ENCODE measurements at places on chromosomes 3 and 15.

GRCh38 chr15:48090115-48090514 lies 30.7 kb upstream of the SLC24A5 start:
- DNase-seq, result no peak

DNA sequence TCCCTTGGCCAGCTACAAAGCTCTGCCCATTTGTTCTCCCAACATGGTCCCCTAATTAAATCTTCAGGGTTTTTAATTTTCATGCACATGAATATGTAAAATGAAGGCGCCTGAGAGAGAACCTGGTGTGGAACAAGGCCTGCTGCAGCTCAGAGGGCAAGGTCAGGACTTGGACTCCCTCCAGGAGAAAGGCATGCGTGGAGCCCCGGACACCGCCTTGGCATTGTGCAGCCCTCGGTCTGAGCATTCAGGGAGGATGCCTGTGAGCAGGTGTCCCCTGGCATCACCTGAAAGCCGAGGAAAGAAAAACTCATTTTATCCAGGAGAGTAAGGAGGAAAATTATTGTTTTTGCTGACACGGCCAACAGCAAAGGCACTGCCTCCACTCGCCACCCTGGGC lies 33.8 kb upstream of the EPHB1 start:
- DNase-seq, result no peak

DNA sequence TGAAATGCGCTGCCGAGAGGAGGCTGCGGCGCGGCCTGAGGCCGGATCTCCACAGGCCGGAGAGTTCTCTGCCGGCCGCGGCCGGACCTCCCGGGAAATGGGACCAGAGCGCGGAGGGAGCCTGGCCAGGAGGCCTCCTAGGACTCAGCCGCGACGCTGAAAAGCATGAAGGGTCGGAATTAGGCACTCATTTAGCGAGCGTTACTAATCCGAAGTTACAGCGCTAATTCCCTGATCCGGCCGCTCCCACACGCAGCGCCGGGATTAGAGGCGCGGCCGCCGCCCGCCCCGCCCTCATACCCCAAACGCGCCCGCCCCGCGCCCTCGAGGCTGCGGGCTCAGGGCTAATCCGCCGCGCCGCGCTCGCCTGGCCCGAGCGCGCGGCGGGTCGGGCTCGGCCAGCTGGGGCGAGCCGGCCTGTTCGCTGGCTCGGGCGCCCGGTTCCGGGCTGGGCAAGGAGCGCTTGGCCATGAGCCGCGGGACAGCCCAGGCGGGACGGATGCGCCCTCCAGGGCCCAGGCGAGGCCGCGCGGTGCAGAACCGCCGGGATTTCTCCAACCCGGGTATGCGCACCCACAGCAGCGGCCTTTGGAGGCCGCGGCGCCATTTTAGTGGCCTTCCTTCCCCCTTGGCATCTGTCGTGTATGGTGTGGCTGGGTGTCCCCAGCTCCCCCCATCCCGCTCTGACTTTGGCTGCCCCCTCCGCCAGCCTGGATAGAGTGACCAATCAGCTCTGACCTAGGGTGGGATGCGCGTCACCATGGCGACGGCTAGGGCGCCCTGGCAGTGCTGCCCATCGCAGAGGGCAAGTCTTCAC lies 36.8 kb upstream of the POLG start:
- DNase-seq, result no peak

- no peak for DNase-seq
Measured at GRCh38 chr15:92494806-92495336, 101.2 kb downstream of the ST8SIA2 start.

- DNase-seq, result no peak
Measured at GRCh38 chr15:31004220-31004733, 12.8 kb upstream of the MTMR10 start.

- no peak for DNase-seq
Measured at GRCh38 chr3:120449251-120449650, 1.5 kb downstream of the FSTL1 start.

GRCh38 chr3:124984754-124985153 lies 50.2 kb upstream of the MUC13 start:
- DNase-seq, result no peak

GRCh38 chr3:94615275-94616065 lies 552.6 kb downstream of the NSUN3 start:
- no peak for DNase-seq

Data from activated CD4-positive, alpha-beta T cell treated with anti-CD3 and anti-CD28 coated beads for 48 hours (primary cell).